Muscle of arm (tissue), 14 donors: ENCODE measurements at places on chromosomes 1 and 21. TPM values are rescaled to one million over a fixed set of nuclear protein-coding genes. Genes with fewer than 3 reads are reported as not detected.

The SHISA4 gene
- polyA plus RNA-seq = not detected

DNA sequence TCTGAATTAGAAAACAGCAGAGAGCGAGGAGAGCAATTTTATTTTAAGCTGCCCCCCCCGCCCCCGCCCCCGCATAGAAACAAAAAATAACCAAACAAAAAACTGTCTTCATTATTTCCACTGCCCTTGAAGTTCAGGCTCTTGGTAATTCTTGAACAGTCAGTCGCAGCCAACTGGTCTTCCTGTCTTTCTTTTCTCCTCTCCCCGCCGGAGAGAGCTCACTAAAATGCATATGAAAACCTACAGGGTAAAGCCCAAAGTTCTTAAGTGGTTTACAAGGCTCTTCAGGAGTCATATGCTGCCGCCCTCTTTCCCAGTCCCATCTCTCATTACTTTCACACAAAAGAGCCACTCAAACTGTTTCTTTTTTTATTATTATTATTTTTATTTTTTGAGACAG is 1.1 kb upstream of the ANKRD35 start:
- DNase-seq = no peak

The S100A3 gene
- 3.5 TPM for polyA plus RNA-seq

DNA sequence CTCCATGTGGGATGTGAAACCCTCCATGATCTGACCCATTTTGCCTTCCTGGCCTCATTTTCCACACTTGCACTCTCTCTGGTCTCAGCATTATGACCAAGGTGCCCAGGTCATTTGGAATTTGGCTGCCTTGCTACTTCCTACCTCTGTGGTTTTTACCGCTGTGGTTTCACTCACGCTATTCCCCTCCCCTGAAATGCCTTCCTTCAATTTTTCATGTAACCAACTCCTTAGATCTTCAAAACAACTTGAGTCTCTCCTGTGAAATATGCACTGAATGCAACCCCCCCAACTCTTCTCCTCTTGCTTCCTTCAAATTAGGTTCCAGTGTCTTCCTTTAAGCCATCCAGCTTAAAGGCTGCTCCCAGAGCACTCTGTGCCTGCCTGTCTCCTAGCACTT is 50.1 kb downstream of the PHC2 start:
- DNase-seq = no peak

GRCh38 chr1:32352831-32353383 is 9.4 kb downstream of the FAM229A start:
- no peak for DNase-seq

GRCh38 chr1:67194209-67194863 is 28.1 kb downstream of the IL23R start:
- no peak for DNase-seq

DNA sequence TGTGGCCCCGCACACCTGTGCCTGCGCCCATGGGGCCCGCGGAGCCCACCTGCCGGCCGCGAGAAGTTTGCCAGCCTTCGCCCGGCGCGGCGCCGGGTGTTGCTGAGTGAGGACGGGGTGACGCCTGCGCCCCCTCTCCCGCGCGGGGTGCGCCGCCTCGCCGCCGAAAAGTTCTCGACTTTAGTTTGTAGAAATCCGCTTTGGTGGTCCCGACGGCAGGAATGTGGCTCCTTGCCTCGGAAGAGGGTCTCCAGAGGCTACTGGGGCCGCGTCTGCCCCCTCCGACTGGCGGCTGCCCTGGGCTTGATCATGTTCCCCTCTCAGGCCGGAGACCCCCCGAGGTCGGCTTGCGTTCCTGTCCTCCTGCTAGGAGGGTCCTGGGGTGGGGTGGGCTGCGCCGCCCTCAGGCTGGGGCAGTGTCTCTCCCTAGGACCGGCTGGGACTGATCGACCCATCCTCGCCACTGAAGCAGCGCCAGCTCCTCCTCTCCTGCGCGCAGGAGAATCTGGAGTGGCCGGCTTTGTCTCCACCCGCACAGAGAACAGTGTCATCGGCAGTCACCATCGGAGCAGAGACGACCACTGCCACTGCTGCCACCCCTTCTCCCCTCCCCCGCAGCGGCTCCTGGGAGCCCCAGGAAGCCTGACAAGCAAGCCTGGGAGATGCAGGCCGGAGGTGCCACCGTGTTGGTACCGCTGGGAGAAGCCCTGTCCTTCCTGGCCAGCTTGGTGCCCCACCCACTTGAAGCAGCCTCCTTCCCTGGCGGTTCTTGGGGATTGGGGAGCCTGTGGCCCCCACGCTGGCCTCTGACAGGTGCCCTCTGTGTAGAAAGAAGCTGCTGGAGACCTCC is 553 bp upstream of the SLC30A2 start:
- no peak for DNase-seq

GRCh38 chr1:165816826-165817497 is 10.5 kb upstream of the UCK2 start:
- DNase-seq = no peak

DNA sequence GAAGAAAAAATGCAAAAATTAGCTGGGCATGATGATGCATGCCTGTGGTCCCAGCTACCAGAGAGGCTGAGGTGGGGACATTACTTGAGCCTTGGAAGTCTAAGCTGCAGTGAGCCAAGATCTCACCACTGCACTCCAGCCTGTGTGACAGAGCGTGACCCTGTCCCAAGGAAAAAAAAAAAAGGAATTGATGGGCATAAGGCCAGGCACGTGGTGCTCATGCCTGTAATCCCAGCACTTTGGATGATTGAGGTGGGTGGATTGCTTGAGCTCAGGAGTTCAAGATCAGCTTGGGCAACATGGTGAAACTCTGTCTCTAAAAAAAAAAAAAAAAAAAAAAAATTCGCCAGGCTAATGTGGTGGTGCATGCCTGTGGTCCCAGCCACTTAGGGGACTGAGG is 55.8 kb upstream of the ATP2B4 start:
- DNase-seq = no peak

- DNase-seq = no peak
Observed at GRCh38 chr1:5572794-5573193, 419.4 kb downstream of the NPHP4 start.

The ZBTB8B gene
- 0.15 TPM for polyA plus RNA-seq

The DMBX1 gene
- not detected for polyA plus RNA-seq

DNA sequence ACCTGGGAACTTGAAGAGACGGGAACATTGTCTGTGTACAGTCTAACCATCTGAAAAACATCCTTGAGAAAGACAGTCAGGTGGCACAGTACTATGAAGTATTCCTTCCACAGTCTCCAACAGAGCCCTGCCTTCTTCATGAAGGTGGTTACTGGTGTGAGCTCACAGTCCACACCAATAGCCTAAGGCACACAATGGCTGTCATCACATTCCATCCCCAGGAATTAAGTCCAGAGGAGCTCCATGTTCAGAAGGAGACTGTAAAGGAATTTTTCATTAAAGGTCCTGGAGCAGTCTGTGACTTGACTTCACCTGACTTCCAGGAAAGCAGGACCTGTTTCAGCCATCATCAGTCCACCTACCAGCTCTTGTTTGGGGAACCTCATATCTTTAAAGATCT is 180.2 kb downstream of the C1orf21 start:
- no peak for DNase-seq

The AK5 gene
- polyA plus RNA-seq = 6.1 TPM

GRCh38 chr21:38286739-38287471 is 30.1 kb downstream of the KCNJ15 start:
- DNase-seq = no peak

DNA sequence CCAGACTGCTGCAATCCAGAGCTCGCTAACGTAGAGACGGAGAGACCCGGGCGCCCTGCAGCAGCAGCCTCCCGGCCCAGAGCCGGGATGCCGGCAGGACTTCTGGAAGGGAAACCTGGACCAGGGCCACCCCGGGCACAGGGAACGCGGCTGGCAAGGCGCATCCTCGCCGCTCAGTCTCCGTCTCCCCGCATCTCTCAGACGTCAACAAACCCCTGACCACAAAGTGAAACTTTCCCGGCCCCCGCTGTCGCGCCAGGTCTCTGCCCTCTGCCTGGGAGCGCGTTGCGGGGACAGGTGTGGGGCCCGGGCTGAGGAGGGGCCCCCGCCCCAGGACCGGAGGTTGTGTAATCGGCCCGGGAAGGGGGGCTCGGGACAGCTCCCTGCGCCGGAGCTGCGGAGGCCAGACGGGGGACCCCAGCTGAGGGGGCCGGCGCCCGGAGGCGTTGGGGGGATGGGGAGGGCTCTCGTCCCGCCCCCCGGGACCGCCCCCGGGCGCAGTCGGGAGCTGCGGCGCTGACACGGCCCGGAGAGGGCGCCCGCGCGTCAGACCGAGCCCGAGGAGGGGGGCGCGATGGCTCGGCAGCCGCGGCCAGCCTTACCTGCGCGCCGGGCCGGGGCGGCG is 116.6 kb upstream of the HIVEP3 start:
- peak; percentile 62 for DNase-seq

GRCh38 chr1:54460351-54460750 is 54.2 kb upstream of the SSBP3 start:
- no peak for DNase-seq

The ADORA1 gene
- 3.5 TPM for polyA plus RNA-seq

DNA sequence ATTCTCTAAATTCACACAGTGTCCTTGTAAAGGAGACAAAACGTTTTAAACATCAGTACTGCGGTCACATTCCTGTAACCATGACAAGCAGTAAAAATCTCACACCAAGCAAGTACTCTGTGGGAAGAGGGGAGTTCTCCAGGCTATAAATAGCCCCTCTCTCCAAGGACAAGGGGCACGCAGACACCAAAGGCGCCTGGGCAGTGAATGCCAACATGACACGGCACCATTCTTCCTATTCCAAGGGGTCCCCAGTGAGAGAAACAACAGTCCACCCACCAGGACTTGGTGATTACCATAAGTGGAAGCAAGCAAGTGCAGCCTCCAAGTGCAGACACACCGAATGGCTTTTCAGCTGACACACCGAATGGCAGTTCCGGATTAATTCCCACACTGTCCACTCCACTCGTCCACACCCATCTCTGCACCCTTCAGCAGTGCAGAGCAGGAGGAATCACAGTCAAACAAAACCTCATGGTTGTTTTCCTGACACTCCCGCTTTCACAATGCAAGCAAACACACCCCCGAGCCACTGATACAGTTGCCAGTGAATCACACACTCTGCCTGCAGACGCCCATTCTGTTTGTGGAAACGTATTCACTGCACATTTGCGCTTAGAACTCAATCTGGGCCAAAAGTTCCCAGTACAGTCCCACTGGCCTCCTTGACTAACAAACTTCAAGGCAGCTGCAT is 1.8 kb downstream of the PTTG1IP start:
- DNase-seq = no peak

GRCh38 chr1:97599447-97599846 is 321.4 kb downstream of the DPYD start:
- no peak for DNase-seq
